ENCODE measurements at places on chromosomes 5 and 9. TPM values are rescaled to one million over a fixed set of nuclear protein-coding genes. Genes with fewer than 3 reads are reported as not detected.

IPO11 gene
- 49.3 TPM for polyA plus RNA-seq

GRCh38 chr9:116058421-116058820 lies 95.2 kb upstream of the PAPPA start:
- no peak for DNase-seq

GRCh38 chr9:113998525-113999255 lies 79.4 kb downstream of the AMBP start:
- DNase-seq = no peak

- DNase-seq = no peak
Observed at GRCh38 chr9:76866689-76867088, 39.2 kb downstream of the PRUNE2 start.

CCDC192 gene
- polyA plus RNA-seq = 0.20 TPM

- no peak for DNase-seq
Observed at GRCh38 chr9:13410566-13411031, 131.1 kb upstream of the MPDZ start.

GRCh38 chr9:21160178-21160577 lies 6.3 kb downstream of the IFNA21 start:
- peak; percentile 43 for DNase-seq

IL7R gene
- polyA plus RNA-seq = 1.6 TPM

GRCh38 chr9:96523374-96523773 lies 73.4 kb downstream of the HABP4 start:
- no peak for DNase-seq

- no peak for DNase-seq
Observed at GRCh38 chr5:135135530-135136226, 101.7 kb upstream of the PITX1 start.

- DNase-seq = no peak
Observed at GRCh38 chr5:68381909-68382308, 166.4 kb downstream of the PIK3R1 start.

- no peak for DNase-seq
Observed at GRCh38 chr5:44779167-44779566, 29.6 kb upstream of the MRPS30 start.

DNA sequence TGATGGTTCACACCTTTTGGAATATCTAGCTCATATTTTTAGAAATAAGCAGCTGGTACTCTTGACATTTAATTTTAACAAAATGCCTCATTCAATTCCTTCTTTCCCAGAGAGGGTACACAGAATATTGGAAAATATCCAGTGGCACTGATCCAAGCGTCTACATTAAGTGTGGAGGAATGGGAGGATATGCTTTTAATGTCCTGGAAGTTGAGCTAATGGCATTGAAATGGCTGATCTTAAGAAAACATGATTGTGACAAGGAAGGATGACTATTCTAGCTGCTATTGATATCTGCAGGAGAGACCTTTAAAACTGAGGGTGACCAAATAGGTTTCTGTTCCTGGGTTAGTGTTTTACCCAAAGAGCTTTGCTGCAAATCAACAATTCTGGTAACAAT lies 30.0 kb downstream of the ZNF366 start:
- no peak for DNase-seq

SREK1 gene
- 49.7 TPM for polyA plus RNA-seq

CER1 gene
- not detected for polyA plus RNA-seq

- no peak for DNase-seq
Observed at GRCh38 chr5:157665467-157666070, 5.8 kb upstream of the C5orf52 start.

SLC38A9 gene
- 24.0 TPM for polyA plus RNA-seq

DEPDC1B gene
- polyA plus RNA-seq = 58.9 TPM

- no peak for DNase-seq
Observed at GRCh38 chr9:75282047-75282446, 193.7 kb downstream of the OSTF1 start.

GRCh38 chr9:134540276-134541096 lies 101.1 kb upstream of the COL5A1 start:
- DNase-seq = no peak

LCN12 gene
- not detected for polyA plus RNA-seq

GRCh38 chr5:54959673-54960418 lies 25.5 kb downstream of the ESM1 start:
- no peak for DNase-seq

GRCh38 chr5:180673371-180674089 lies 24.1 kb upstream of the FLT4 start:
- no peak for DNase-seq

FOXD4L4 gene
- not detected for polyA plus RNA-seq

GRCh38 chr5:87079219-87079618 lies 188.5 kb upstream of the RASA1 start:
- DNase-seq = no peak

- no peak for DNase-seq
Observed at GRCh38 chr5:171709930-171710329, 75.7 kb upstream of the SMIM23 start.

OLFML2A gene
- not detected for polyA plus RNA-seq

- no peak for DNase-seq
Observed at GRCh38 chr5:2403296-2403695, 348.2 kb downstream of the IRX2 start.

DNA sequence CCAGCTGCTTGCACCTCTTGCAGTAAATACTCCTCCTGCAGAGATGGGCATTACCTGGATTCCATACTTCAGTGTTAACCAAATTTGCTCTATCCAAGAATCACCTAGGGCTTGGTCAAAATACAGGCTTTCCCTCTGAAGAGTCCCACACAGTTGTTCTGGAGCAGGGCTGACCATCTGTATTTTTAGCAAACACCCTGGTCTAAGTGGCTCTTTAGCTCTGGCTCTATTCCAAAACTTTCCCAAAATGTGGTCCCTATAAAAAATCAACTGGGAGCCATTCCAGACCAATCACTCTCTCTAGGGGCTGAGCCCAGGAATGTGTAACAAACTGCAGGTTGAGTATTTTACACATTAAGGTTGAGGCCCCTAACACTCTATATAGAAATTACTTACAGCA lies 153.7 kb downstream of the SPOCK1 start:
- DNase-seq = no peak

QRFP gene
- polyA plus RNA-seq = not detected

SLC45A2 gene
- polyA plus RNA-seq = not detected

DNA sequence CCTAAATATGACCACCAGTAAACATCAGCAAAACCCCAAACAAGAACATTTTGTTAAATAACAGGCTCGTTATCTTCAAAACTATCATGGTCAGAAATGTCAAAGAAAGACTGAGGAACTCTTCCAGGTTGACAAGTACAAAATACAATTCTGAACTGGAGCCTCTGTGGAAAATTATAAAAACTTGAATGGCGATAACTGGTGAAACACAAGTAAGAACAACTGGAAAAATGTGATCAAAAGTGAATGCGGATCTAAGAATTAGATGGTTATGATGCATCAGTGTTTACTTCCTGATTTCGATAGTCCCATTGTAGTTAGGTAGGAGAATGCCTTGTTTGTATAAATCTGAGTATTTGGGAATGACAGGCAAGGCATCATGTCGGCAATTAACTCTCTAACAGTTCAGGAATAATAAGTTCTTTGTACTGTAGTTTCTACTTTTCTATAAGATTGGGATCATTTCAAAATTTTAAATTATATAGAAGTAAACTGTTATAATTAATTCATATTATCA lies 740.2 kb upstream of the DMAC1 start:
- DNase-seq = no peak

DNA sequence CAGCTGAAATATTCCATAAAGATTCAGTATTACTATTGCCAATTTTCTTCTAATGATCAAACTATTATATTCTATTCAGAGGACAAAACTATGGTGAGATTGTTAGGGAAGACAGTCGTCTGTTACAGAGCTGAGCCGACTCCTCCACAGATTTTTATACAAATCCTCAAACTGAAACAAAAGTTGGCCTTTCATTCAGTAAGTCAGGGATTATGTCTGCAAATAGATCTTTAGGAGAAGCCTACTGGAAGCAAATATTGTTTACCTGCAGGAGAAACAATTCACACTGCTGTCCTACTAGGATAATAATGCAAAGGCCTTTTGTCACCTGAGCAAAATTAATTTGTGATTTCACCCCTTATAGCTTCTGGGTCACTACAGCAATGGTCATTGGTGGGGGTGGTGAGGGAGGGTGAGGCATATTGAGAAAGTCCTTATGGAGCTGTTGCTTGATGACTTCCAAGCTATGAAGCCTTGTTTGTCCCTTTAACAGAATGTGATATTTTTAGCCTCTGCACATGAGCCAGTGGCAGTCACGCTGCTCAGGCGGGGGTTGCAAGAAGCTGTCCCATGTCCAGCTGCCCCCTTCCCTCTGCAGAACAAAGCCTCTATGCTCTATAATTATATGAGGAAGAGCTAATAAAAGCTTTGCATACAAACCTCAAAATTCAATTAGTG lies 200.5 kb upstream of the KLF9 start:
- DNase-seq = no peak

ASPN gene
- polyA plus RNA-seq = 0.47 TPM

DNA sequence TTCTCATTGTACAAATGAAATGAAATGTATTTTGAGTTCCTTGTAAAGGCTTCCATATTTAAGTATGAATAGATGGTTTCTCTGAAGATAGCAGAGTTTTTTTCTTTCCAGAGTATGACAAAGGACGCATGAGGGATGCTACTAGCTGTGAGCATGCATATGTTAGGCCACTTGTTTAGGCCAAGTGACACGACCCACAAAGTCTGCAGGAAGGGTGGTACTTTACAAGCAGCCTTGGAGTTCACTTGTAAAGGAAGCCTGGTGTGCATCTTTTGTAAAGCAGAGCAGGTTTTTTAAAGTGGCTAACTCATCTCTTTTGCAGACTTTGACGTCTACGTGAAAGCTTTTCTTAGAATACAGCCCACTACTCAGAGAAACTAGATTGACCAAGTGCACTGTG lies 300.4 kb upstream of the RFX3 start:
- DNase-seq = no peak

AK3 gene
- polyA plus RNA-seq = 52.5 TPM

Data from GM12878 (cell line).